ENCODE measurements at places on chromosomes 5 and 9.

- DNase-seq, result no peak
These were observed 655 bp downstream of the TOR4A start for GRCh38 chr9:137278061-137278701.

DNA sequence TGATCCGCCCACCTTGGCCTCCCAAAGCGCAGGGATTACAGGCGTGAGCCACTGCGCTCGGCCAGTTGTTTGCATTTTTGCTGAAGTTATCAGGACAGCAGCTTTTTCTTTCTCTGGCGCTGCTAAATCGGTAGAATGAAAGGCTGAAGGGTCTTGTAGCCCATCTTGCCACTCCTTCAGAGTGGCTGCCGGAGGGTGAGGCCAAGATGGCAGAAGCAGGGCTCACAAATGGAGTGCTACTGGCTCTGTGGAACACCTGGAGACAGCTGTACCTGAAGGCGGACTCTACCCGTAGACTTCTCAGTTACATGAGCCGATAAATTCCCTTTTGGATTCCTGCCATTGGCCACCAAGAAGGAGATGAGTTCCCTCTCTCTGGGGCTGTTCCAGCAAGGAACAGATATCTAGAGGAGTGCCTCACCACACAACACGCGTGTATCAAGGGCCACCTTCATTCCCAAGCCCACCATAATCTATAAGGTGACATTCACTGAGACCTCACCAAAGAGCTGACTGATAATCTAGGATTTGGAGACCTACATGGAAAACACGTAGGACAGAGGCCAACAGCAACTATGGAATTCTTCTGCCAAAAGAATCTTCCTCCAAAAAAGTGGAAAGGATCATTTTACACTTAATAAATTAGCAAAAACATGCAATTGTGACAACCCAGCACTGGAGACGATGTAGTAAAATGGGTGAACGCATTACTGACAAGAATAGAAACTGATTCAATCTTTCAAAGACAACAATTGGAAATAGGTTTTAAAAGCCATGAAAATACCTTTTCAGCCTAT, 21.8 kb downstream of the STK10 start:
- DNase-seq, result no peak

- no peak for DNase-seq
These were observed 399.8 kb upstream of the MEF2C start for GRCh38 chr5:89282554-89283510.

GRCh38 chr9:72185561-72185960, 36.3 kb downstream of the GDA start:
- DNase-seq, result no peak

GRCh38 chr5:6833406-6833805, 120.2 kb downstream of the TENT4A start:
- DNase-seq, result no peak

GRCh38 chr5:174148721-174149120, 103.2 kb downstream of the NSG2 start:
- DNase-seq, result no peak

GRCh38 chr9:127614961-127615360, 2.9 kb downstream of the STXBP1 start:
- no peak for DNase-seq

- DNase-seq, result peak; percentile 11
These were observed 58.5 kb upstream of the TJP2 start for GRCh38 chr9:69115621-69116020.
